ENCODE measurements at places on chromosomes 1 and 21.

DNA sequence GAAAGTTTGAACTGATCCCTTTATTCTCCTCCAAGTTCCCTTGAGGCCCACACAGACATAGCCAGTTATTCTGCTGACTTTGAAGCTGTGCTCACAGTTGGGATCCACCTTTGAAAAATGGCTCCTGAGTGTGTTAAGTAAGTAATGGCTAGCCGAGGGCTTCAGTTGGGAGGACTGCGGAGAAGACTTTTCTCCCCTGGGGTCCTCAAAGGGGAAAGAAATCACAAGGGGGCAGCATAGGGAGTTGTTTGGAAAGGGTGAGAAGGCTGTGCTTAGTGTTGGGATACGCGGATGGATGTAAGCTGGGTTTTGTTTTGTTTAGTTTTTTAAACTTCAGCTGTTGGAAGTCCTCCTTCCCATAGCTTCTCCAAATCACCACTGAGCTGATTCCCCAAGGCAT lies 8.3 kb downstream of the PGM1 start:
- no peak for DNase-seq

DNA sequence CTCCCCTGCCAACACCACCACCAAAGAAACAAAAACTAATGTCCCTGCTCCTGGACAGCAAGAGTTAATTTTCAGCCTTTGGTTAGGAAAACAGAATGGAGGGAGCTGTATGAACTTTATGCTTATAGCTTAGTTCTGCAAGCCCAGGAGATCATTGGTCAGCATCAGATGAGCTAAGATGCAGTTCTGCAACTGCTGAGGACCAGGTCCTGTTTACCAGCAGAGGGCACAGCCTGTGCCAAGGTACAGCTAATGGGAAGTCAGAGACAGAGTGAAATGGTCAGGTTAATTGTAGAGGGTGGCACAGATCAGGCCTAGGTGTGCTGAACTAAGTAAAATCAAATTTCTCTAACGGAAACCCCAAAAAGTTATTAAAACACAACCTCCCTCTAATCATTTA lies 161.3 kb downstream of the ROR1 start:
- DNase-seq: no peak

DNA sequence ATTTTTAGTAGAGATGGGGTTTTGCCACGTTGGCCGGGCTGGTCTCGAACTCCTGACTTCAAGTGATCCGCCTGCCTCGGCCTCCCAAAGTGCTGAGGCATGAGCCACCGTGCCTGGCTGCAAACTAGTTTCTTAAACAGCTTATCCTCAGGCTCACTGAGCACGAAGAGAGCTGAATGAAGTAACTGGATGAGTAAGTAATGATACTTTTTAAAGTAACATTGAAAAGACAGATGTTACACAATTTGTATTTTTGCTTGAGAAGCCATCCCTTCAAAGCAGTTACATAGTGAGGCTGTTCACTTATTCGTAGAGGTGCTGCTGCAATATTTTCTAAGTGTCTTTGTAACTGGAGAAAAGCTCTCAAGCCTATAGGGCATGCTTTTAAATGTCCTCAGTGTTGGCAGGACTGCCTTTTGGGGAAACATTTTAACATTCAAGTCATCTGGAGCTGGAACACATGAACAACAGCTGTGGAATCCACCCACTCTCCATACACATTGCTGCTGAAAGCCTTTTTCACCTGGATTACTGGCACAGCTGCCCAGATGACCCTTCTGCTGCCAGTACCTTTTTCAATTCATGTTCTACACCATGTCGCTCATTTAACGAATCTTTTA lies 2.7 kb upstream of the YBX1 start:
- DNase-seq: no peak

GRCh38 chr1:202306535-202307345 lies 35.0 kb downstream of the UBE2T start:
- no peak for DNase-seq

- no peak for DNase-seq
These were observed 115.2 kb downstream of the KIAA0319L start for GRCh38 chr1:35441926-35442579.

GRCh38 chr1:233261695-233262094 lies 33.8 kb downstream of the PCNX2 start:
- DNase-seq: no peak

DNA sequence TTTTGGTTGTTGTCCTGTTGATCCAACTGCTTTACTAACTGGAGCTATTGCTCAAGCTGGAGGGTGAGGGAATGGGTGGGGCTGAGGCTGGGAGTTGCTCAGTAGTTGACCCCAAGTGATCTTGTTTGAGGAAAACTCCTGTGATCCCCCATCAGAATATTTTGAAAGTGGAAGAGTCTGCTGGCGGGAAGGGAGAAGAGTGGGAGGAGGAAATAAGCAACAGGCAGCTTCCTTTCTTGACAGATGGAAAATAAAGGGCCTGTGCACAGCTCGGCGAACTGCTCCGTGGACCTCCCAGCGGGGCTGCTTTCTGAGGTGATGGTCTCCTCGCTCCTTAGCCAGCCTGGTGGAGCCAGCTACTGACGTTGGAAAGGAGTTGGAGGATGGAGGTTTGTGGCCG lies 199.1 kb upstream of the LMO4 start:
- DNase-seq: no peak

DNA sequence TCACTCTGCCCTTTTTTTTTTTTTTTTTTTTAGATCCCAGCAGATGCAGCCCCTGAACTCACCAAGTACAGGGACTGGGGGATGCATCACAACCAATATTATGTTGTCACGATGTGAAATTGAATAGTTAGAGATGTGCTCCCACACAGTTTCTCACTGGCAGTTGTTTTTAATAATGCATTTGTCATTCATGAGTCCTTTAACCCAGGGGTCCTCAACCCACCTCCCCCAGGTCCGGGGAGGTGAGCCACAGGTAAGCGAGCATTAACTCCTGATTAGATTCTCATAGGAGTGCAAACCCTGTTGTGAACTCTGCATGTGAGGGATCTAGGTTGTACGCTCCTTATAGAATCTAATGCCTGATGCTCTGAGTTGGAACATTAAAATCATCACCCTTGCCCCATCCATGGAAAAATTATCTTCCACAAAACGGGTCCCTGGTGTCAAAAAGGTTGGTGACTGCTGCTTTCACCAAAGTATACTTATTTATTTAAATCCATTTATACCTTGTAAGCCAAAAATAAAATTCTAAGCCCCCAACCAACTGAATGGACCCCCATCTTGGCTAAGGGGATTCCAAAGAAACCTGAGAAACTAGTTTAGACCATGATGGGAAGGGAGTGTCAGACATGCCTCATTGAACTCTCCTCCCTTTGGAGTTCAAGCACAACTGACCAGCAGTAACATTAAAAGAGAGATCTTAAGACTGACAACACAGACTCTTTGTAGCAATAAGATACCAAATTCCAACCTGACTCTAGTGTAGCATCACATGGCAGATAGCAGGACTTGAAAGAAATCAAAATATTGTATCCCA lies 119.3 kb upstream of the ATP1A1 start:
- no peak for DNase-seq
